Esophagus mucosa (tissue), 1 donor: ENCODE measurements at places on chromosomes 12 and 14. TPM values are rescaled to one million over a fixed set of nuclear protein-coding genes. Genes with fewer than 3 reads are reported as not detected.

Gene LTBR
- 84.2 TPM for total RNA-seq

Gene DLGAP5
- total RNA-seq: 17.9 TPM

DNA sequence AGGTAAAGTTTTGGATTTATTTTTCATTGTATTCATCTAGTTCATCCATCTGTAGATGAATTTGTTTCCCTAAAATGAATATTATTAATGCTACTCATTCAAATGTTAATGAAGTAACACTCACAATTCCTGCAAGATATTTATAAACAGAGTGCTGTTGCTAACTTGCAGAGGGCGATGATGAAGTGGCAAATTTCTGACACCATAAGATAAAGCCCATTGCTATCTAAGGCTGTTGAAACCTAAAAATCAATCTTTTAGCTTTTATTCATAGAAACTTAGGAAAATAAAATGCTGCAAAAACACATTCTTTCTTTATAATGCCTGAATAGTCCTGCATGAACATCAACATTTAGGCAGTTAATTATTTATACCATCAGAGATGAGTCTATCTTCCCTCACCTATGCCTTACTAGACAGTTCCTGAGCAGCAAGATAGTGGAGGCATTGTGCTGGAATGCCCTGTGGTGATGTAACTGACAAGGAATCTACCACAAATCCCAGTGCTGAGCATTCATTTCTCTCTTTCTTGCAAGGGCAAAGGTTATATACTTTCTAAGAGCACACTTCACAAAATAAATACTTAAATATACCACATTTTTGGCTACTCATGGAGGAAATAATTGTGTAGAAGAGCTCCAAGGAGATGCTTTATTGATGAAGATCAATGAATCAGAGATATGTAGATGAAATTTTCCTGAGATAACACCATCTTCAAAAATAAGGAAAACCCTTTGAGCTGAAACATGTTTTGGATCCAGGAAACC lies 57.6 kb downstream of the LMNTD1 start:
- peak; percentile 55 for ATAC-seq

GRCh38 chr12:47777151-47777550 lies 4.1 kb downstream of the SLC48A1 start:
- no peak for ATAC-seq

- no peak for ATAC-seq
These were observed 28.4 kb downstream of the RAD9B start for GRCh38 chr12:110530511-110530910.

DNA sequence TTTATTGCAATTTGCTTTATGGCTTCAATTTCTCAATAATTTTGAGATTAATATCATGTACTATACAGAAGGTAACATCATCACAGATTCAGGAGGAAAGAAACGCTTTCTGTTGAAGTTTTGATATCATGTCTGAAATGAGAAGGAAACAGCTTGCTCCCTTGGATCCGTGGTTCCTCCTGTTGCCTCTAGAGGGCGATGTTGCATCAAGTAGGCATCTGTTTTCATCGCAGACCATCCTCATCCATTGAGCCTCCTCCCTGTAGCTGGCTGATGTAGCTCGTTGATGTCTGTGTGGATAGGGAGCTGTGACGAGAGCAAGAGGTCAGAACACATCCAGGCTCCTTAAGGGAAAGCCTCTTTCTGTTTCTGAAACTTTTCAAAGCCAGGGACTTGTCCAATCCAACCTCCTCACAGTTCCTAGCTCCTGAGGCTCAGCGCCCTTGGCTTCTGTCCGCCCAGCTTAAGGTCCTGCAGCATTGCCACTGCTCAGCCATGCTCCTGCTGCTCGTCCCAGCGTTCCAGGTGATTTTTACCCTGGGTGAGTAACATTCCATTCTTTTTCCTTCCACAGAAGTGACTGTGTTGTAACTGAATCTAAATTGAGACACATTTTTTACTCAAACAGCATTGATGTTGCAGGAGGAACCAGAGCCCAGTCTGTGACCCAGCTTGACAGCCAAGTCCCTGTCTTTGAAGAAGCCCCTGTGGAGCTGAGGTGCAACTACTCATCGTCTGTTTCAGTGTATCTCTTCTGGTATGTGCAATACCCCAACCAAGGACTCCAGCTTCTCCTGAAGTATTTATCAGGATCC lies 304.8 kb upstream of the OR4E1 start:
- peak; percentile 25 for ATAC-seq

DNA sequence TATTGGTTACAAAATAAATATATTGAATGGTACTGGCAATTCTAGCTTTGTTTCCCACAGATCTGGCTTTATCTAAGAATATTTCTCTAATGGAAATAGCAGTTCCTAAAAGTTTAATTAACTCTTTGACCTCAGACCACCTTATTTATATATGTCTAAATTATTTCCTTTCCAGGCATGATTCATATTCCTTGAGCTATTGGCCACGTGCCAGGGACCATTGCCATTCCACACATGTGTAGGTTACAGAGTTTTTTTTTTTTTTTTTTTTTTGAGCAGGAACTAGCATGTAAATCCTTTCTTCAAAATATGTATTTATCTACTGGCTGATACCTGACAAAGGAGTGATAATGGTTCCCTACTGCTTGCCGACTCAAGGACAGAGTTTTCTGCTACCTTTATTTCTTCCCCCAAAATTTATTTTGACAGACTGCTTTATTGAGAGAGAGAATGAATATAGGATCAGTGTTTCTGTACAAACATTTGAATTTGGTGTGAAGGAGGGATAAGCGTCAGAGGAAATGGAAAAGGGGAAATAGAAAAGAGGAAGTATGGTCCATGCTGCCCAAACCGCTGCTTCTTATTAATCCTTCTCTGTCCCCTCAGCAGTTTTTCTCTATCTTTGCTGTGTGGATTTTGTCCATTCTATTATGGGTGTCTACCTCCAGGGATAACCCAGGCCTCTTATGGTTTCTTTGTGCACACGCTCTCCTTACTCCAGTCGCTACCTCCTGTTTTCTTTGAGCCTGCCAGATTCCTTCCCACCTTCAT lies 36.4 kb downstream of the PDE3A start:
- no peak for ATAC-seq

- ATAC-seq: no peak
These were observed 35.2 kb upstream of the PCNX1 start for GRCh38 chr14:70871863-70872677.

- ATAC-seq: peak; percentile 91
These were observed 12.1 kb upstream of the LTA4H start for GRCh38 chr12:96047229-96048211.

DNA sequence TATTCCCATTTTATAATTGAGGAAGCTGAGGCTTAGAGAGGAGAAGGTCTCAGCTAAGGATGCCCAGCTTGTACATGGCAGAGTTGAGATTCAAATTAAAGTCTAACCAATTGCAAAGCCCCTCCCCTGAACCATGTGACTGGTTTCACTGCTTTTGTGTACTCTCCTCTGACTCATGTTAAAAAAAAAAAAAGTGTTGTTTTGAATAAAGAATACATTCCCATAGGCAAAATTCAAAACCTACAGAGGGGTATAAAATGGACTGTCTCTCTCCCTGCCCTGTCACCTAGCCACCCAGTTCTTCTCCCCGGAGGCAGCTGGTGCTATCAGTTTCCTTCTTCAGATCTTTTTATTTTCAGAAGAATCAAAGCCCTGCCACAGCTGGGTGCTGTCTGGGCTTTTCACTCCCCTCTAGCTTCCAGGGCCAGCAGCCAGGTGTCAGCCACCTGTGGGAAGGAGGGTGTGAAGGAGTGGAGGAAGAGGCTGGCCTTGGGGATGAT lies 5.4 kb downstream of the PSMD9 start:
- ATAC-seq: peak; percentile 79

GRCh38 chr12:96866801-96867590 lies 40.1 kb upstream of the NEDD1 start:
- ATAC-seq: no peak

GRCh38 chr12:42571327-42572009 lies 18.1 kb downstream of the PRICKLE1 start:
- no peak for ATAC-seq

GRCh38 chr12:52060498-52061177 lies 9.1 kb upstream of the ATG101 start:
- no peak for ATAC-seq

DNA sequence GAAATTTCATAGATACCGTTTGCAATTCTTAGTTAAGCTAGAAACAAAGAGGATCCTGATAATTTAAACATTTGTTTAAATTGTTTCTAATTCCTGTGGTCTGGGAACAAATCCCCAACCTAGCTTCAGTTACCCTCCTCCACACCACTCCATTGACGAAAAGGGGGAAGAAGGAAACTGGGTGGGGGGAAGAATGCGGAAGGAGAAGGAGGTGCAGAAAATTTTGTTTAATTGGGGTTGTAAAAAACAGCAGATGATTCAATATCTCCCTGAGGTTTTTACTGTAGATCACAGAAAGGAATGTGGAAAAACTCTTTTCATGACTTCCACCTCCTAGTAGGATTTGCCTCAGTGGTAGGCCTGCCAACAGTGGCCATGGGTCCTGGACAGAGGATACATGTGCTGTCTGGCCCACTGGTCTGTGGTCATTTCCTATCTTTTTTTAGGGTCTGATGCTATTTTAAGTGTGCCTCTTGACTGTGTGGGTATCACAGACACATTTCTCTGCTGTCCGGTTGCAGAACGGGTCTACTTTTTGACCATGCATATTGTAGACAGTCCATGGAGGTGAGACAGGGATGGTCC lies 122.9 kb upstream of the PCED1B start:
- no peak for ATAC-seq
